Breast epithelium (tissue), 4 donors: ENCODE measurements at places on chromosomes 12 and 14.

- peaks cover 9% of the 10 kb centered on the region for H3K4me1 ChIP-seq
- H3K27me3 ChIP-seq = no peaks in the 10 kb centered on the region
- no peaks in the 10 kb centered on the region for H3K36me3 ChIP-seq
These were observed 51.5 kb downstream of the ST8SIA1 start for GRCh38 chr12:22283006-22283506.

DNA sequence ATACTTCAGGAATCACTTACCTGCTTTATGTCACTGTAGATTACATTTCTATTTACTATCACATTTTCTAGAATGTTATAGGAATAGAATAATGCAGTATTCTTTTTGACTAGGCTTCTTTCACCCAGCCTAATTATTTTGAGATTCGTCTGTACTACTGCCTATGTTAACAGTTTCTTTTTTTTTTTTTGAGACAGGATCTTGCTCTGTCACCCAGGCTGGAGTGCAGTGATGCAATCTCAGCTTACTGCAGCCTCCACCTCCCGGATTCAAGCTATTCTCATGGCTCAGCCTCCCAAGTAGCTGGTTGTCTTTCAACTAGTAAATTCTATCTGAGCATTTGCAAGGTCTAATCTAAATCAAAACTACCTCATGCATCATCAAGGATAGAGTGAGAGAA lies 6.4 kb downstream of the OR6C6 start:
- DNase-seq = no peak
- H3K4me3 ChIP-seq = no peak overlapping the region
- no peak overlapping the region for H3K27ac ChIP-seq
- no peaks in the 10 kb centered on the region for H3K4me1 ChIP-seq
- no peaks in the 10 kb centered on the region for H3K27me3 ChIP-seq

DNA sequence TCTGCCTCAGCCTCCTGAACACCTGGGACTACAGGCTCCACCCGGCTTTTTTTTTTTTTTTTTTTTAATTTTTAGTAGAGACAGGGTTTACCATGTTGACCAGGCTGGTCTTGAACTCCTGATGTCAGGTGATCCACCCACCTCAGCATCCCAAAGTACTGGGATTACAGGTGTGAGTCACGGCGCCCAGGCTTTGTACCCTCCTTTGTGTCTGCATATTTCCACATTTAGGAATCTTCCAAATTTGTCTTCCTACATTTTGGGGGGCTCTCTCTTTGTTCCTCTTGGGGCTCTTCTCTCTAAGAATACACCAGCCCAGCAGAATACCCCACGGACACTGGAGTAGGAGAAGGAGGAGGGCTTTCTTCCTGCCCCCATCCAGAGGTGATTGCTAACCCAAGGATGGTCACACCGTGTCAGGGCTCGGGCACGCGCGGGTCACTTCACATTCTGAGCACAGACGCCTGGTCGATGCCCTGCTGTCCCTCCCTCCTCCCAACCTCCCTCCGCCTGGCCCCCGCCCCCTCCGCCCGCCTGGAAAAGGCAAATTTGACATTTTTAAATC lies 2.1 kb upstream of the DNAJC22 start:
- no peak overlapping the region for H3K27ac ChIP-seq
- no peak for DNase-seq
- H3K27me3 ChIP-seq = peaks cover 37% of the 10 kb centered on the region
- peaks cover 23% of the 10 kb centered on the region for H3K4me1 ChIP-seq
- H3K36me3 ChIP-seq = no peaks in the 10 kb centered on the region

DNA sequence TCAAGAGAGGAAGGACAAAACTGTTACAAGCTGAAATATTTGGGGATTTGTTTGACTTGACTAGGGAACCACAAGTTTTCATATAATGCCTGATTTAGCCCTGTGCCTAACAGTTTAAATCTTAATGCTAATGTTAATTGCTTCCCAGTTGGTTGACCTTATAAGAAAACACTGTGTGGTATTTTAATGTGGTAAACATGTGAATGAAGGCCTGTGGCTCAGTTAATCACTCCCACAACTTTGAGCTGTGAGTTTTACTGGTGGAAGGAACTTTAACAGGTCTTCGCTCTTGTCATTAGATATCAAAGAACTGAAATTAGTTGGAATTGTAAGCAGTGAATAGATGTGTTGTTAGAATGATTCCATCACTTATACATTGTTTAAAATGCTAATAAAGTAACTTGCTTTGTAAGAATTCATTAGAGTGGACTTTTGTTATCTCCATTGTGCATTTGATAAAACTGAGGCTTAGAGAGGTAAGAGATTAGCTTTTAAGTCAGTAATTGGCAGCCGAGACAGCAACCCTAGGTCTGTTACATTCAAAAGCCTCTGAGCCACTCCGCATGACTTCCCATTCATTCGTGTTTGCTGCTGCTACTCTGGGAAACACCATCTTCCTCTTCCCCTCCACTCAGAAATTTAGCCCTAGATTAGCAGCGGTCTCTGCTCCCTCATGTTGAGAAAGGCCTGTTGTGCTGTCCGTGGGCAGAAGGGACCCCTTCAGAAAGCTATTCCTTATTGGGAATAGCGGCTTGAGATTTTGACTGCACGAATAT lies 1.0 kb upstream of the TBK1 start:
- no peak overlapping the region for H3K27ac ChIP-seq
- no peaks in the 10 kb centered on the region for H3K36me3 ChIP-seq
- H3K27me3 ChIP-seq = no peaks in the 10 kb centered on the region
- no peak for DNase-seq

GRCh38 chr14:94375552-94376107 lies 12.8 kb downstream of the SERPINA1 start:
- H3K27me3 ChIP-seq = no peaks in the 10 kb centered on the region
- H3K4me1 ChIP-seq = no peaks in the 10 kb centered on the region
- no peaks in the 10 kb centered on the region for H3K36me3 ChIP-seq
- DNase-seq = no peak
